ENCODE measurements at places on chromosomes 4 and X.

DNA sequence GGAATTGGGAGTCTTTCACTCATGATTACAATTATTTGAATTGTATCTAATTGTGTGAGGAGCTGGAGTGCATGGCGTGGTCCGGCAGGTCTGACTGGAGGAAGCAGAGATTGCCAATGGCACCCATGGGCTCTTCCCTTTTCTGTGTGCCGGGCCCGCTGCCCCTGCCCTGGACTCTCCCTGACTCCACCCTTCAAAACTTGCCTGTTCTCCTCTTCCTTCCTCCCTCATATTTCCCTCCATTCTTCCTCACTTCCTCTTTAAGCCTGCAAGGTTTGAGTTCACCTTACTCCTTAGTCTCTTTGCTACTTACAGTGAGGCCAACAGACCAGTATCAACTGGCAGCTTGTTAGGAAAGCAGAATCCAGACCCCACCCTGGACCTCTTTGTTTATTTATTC lies 6.5 kb upstream of the STBD1 start:
- no peak for DNase-seq

GRCh38 chr4:156693557-156693956 lies 278.0 kb downstream of the PDGFC start:
- DNase-seq: no peak

GRCh38 chr4:6179362-6179761 lies 21.0 kb downstream of the JAKMIP1 start:
- DNase-seq: no peak

DNA sequence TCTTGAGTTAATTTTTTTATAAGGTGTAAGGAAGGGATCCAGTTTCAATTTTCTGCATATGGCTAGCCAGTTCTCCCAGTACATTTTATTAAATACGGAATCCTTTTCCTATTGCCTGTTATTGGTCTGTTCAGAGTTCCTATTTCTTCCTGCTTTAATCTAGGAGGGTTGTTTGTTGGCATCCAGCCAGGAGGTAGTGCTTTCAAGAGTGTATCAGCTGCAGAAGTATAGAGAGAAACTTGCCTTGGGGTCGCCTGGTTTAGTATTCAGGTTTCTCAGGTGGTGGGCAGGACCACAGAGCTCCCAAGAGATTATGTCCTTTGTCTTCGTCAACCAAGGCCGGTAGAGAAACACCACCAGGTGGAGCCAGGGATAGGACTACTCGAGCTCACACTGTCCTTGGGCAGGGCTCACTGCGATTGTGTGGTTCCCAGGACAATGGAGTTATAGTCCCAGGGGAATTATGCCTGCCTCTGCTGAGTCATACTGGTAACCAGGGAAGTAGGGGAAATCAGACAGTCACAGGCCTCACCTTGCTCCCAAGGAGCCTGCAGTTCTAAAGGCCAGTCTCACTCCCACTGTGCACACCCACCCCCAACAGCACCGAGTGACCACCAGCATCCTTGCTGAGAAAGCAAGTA lies 168.1 kb downstream of the VSIG4 start:
- no peak for DNase-seq

DNA sequence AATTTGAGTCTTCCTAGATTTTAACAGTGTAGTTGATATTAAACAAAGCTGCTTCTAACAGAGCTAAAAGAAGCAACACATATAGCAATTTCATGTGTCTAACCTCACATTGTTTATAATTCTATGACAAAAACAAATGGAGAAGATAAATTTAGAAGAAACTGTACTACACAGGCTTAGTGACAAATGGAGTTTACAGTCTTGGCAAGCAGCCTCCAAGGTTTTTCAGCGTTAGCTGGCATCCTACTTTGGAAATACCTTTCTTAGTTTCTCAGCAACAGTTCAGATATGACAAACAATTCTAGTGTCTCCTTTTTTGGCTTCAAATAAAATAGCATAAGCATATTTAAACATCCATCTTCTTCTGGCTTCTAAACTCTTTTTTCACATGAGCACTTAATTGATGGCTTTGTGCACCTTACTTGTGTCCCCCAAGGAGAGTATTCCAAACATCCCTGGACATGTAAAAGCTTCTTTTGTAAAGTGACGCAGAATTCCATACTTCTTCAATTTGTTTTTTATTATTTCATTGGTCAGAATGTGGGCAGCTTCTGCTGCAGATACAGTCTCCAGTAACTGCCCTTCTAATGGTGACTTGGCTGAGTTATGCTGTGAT lies 249.8 kb downstream of the ANTXR2 start:
- no peak for DNase-seq

DNA sequence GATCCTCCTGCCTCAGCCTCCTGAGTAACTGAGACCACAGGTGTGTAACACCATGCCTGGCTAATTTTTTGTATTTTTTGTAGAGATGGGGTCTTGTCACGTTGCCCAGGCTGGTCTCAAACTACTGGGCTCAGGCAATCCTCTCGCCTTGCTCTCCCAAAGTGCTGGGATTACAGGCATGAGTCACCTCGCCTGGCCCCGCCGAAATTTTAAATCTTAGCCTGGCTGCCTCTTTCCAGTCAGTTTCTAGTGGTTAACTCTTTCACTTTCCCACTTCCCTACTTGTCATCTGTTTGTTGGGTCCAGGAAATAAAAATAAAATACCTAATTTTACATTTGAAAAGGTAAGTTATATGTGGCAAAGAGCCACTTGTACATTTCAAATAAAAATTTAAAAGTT lies 62.4 kb downstream of the TMEM165 start:
- DNase-seq: no peak

DNA sequence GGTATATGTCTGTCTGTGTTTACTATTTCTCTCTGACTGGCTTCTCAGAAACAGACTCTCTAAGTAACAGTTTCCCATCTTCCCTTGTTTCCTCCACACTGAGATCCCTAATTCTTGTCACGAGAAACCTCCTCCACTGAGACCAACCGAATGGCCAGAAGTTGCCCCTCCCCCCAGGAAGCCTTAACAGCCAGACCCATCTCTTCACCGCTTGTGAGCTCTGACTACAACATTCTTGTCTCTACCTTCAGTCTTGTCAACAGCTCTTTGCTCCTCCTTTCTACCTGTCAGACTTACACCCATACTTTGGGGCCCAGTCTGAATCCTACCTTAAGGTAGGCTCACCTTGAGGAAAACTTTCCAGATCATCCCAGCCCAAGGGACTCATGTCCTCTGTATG lies 90.8 kb downstream of the NHSL2 start:
- DNase-seq: no peak
